ENCODE measurements at places on chromosomes 7 and 10.

GRCh38 chr7:21898265-21898930 is 47.3 kb downstream of the CDCA7L start:
- no peak for DNase-seq

DNA sequence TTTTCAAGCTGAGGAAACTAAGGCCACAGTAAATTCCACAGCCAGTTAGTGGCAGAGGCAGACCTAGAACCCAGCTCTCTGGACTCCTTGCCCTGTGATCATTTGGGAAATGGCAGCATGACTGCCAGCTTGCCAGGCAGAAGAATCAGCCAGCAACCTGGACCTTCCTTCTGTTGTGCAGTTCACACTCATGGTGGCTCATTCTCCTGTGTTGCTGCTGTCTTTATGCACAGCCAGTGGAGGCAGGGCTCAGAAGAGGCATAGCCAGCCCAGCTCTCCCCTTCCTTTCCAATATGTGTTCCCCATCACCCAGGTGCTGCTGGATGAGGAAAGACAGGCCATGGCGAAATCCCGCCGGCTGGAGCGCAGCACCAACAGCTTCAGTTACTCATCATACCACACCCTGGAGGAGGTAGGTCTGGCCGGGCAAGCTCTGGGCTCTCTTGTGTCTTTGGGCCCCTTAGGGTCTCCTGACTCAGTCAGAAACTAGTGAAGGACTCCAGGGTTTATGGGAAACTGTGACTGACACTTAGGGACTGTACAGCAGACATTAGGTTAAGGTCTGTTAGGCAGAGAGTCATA is 14.8 kb downstream of the CPA5 start:
- DNase-seq: no peak

- DNase-seq: no peak
Measured at GRCh38 chr7:115340828-115341227, 418.9 kb downstream of the MDFIC start.

- no peak for DNase-seq
Measured at GRCh38 chr7:75854233-75854632, 24.6 kb upstream of the RHBDD2 start.

- no peak for DNase-seq
Measured at GRCh38 chr7:114141415-114141814, 222.6 kb upstream of the PPP1R3A start.

DNA sequence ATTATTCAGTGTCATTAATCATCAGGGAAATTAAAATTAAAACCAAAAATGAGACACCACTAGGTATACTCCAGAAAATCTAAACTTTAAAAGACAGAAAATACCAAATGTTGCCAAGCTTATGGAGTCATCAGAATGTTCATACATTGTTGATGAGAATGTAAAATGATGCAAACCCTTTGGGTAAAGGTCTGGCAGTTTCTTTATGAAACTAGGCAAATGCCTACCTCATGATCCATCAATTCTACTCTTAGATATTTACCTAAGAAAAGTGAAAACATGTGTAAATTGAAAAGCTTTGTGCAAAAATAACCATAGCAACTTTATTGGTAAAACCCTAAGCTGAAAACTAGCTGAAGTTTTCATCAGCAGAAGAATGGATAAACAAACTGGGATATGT is 329.5 kb upstream of the MEOX2 start:
- DNase-seq: no peak

- DNase-seq: peak; percentile 2
Measured at GRCh38 chr7:11332186-11332864, 358.7 kb downstream of the PHF14 start.

- no peak for DNase-seq
Measured at GRCh38 chr7:8278183-8278582, 16.2 kb upstream of the ICA1 start.

DNA sequence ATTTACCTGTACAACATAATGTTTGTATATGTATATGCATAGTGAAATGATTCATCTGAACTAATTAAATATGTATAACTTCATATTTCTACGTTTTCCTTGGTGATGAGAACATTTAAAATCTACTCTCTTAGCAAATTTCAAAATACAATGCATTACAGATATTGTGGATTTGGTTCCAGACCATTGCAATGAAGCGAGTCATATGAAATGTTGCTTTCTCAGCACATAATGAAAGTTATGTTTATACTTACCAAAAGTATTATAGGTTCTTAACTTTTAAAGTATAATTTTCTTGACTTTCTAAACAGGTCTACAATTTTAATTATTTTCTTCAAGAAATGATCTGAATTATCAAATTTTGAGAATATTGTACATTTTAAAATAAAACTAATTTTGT is 189.2 kb downstream of the CSTF2T start:
- no peak for DNase-seq

DNA sequence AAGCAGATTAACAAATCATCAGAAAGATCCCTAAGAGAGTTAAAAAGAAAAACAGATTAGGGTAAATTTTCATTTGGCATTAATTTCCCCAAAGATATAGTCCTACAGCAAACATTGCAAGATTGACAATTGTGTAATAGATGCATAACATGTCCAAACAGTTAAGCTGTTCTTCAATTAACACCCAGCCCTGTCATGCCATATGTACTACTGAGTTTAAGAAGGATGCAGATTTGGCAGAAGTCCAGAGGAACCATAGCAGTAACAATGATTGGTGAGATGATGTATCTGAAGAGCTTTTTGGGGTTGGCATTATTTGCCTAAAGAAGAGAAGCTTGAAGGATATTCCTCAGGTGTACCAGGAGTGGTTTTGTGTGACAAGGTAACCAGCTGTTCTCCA is 287.6 kb downstream of the LRMDA start:
- DNase-seq: no peak

DNA sequence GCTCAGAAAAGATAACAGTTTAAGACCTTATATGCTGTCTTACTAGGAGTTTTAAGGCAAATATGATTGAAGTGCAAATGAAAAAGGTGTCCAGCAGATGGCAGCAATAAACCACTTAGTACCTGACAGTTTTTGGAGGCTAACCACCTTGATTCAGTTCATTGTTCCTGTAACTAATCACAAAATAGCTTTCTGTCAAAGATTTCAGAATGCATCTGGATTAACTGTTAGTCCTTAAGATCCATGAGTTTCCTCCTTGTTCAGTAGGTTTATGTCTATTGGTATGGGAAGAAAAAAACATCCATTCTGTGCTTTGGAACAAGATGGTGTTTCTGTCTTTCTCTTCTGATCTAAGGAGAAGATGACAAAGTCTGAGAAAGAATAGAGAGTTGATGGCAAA is 46.6 kb downstream of the CCSER2 start:
- DNase-seq: no peak

DNA sequence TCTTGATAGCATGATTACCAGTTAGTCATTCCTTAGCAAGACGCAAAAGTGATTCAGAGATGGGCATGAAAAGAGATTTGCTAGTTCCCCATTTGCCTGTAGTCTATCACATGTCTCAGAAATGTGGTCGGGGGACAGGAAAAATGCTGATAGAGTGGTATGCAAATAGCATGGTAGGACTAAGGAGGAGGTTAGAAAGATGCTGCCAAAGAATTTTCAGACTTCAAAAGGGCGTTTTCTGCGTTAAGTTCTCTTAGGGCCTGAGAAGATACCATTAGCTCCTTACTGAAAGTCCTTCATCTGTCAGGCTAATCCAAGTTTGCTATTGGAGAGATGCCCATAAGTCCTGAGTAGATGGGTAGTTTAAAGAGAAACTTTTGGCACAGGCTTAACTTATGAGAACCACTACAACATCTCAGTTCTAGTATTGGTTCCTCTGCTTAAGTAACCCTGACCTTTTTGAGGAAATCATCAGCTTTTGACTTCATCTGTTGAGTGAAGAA is 2.7 kb downstream of the CALD1 start:
- no peak for DNase-seq

GRCh38 chr10:34641913-34642558 is 173.1 kb downstream of the PARD3 start:
- no peak for DNase-seq

- no peak for DNase-seq
Measured at GRCh38 chr10:131896403-131896802, 4.4 kb upstream of the PPP2R2D start.

- DNase-seq: no peak
Measured at GRCh38 chr7:97019710-97020225, 4.9 kb downstream of the DLX5 start.

DNA sequence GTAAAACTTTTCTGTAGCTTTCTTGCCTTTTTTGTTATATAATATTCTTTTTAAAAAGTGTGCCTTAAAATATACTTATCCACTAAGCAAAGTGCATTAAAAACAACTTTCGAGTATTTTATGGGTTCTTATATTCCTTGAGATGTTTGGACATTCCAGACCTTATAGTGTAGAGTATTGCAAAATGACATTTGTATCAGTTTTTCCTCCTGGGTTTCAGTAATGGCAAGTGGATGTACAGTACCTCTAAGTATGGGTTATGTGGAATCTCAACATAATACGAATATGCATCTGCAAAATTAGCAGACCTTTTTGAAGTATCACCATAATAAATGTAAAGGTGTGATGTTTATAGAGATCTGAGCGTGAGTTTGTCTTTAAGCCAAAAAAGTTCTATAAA is 2.7 kb downstream of the CDK13 start:
- DNase-seq: no peak

- no peak for DNase-seq
Measured at GRCh38 chr7:88044069-88044468, 110.0 kb downstream of the ADAM22 start.

DNA sequence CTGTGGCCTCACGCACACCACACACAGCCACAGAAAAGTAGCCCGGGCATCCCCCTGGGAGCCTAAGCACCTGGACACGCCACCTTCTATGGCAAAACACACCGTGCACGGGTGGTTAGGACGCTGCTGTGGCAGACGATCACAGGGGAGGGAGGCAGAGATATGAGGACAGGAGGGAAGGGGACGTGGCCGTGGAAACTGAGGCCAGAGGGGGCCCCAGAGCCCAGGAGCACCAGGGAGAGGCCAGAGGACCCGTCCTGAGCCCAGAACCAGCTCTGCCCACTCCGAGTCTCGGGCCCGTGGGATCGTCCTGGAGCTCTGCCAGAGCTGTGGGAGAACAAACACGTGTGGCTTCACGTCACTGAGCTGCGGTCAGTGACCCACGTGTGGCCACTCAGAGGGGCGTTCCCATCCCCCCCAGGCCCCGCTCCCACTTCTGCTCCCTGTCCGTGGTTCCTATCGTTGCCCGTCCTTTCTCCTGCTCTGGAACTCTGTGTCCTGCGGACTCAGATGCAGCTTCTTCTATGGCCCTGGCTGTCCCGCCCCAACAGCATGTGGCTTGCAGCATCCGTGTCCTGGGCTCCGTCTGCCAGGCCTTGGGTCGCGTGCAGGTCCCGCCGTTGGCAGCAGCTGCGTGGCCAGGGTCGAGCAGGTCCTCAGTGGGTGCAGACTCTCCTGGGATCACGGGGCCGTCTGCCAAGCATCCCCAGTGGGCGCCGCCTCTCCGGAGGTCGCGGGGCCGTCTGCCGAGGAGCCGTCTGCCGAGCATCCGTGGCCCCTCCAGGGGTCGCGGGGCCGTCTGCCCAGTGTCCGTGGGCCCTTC is 31.0 kb downstream of the GET4 start:
- no peak for DNase-seq

GRCh38 chr7:17559388-17559787 is 260.9 kb downstream of the AHR start:
- no peak for DNase-seq

DNA sequence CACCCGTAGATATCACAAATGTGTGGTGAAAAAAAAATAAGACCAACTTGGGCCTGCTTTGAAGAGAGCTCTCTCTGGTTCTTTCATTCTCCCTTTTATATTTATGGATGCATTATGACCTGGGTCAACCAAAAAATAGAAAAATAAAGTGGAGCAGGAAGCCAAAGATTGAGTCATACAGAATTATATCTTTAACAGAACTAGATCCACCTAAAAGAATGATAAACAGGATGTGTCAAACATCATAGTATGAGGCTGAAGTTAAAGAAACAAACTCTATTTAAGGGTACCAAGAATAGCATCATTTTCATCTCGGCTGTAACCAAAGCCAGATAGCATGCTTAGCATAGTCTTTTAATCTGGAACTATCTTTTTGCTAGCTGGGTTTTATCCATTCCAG is 28.8 kb upstream of the NMT2 start:
- DNase-seq: no peak

DNA sequence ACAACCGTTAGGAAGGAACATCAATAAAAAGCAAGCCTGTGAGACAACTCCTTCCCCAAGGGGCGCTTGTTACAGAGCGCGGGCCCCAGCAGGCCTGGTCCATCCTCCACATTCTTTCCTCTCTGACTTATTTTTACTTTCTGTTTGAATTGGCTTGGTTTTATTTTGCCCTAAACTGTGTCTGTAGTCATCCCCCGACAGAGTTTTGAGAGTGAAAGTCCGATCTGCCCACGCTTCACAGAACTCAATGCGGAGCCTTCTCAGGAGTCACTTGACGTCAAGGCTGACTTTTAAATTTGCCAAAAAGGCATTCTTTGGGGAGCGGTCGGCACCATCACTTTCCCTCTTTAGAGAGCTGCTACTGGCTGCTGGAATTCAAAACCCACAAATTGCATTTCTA is 150.1 kb upstream of the KLF6 start:
- DNase-seq: peak; percentile 76

DNA sequence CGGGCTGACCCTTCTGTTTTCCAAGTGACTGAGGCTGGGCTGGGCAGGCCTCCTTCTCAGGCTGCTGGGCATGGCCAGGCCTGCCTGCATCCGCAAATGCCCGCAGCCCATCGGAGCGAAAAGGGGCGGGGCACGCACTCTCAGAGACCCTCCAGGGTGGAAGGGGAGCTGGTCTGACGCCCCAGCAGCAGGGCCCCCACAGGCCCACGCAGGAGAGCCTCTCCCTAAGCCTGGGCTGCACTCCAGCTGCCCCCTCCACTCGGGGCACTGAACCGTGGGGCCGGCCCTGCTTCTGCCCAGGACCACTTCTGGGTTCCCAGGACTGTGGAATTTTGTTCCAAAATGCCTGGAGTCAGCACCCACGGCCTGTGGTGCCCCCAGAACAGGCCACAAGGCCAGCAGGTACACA is 9.3 kb downstream of the ADAP1 start:
- DNase-seq: no peak

GRCh38 chr7:90828601-90829000 is 232.5 kb downstream of the CDK14 start:
- DNase-seq: no peak

DNA sequence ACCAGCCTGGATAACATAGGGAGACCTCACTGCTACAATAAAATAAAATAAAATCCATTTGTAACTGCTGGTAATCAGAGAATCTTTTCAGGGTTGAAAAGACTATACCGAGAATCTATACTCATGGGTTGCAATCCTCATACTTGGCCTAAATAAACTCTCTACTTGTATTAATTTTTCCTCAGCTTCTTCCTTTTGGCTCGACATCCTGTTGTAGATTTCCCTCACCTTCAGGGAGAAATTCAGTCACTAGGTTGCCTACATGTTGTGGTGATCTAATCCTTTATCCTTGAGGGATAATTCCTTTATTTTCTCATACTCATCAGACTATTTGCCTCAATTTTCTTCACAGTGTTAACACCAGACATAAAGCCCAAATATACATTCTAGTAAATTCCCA is 1093.4 kb downstream of the SORCS3 start:
- DNase-seq: no peak

DNA sequence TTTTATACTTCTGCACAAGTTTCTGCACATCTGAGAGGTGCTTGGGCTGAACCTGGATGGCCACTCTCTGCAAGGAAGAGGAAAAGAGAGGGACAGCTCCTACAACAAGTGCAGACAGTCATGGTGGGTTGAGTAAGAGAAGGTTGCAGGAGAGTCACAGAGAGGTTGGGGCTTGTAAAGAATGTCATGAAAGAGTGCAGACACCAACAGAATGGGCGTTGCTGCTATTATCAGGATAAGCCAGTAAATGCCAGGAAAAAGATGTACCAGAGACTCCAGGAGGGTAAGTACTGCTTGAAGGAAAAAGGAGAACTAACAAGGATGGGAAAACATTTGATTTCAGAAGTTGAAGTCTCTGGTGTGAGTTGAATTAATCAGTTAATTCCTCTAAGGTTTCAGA is 77.8 kb upstream of the NRP1 start:
- DNase-seq: no peak
